Fibroblast of skin of back (primary cell): ENCODE measurements at places on chromosomes 3 and 15.

GRCh38 chr15:61295239-61295638, 66.1 kb upstream of the RORA start:
- no peak for DNase-seq

DNA sequence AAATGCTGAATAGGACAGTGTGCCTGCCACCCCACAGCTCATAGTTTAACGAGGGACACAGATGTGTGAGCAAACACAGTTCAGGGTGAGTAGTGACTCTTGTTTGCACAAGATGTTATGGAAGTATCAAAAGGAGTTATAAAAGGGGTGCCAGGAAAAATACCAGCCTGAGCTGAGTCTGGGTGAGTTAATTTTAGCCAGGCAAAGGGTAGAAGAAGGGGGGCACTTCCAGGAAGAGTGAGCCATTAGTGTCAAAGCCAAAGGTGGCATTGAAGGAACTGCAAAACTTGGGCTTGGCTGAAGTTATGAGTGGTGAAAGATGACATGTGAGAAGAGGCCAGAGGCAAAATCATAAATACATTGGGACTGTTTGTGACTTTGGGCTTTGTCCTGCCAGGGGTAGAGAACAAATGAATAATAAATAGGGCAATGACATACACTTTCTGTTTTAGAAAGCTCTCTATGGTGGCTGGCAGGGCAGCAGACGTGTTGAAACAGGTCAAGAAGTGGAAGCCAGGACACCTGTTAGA, 1.9 kb upstream of the SPPL2A start:
- DNase-seq = no peak

GRCh38 chr3:175619369-175619768, 760.2 kb downstream of the NAALADL2 start:
- no peak for DNase-seq

GRCh38 chr3:105674437-105675065, 194.3 kb downstream of the CBLB start:
- DNase-seq = no peak

- no peak for DNase-seq
These were observed 19.3 kb upstream of the CHD2 start for GRCh38 chr15:92880796-92881195.

DNA sequence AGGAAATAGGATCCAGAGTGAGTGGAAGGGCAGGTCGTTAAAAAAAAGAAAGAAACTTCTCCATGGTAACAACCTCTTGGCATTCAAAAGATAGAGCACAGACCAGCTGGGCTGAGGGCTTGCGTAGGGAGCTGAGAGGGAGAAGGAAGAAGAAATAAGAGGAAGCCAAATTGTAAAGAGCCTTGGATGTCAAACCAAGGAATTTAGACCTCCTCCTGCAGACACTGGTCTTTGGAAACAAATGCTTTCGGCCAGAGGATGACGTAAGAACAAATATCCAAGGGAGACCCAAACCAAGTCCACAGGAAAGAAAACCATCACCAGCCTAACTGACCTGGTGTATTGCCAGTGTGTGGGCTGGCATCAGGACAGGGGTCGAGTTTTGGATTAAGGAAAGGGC, 155.2 kb downstream of the UACA start:
- no peak for DNase-seq

DNA sequence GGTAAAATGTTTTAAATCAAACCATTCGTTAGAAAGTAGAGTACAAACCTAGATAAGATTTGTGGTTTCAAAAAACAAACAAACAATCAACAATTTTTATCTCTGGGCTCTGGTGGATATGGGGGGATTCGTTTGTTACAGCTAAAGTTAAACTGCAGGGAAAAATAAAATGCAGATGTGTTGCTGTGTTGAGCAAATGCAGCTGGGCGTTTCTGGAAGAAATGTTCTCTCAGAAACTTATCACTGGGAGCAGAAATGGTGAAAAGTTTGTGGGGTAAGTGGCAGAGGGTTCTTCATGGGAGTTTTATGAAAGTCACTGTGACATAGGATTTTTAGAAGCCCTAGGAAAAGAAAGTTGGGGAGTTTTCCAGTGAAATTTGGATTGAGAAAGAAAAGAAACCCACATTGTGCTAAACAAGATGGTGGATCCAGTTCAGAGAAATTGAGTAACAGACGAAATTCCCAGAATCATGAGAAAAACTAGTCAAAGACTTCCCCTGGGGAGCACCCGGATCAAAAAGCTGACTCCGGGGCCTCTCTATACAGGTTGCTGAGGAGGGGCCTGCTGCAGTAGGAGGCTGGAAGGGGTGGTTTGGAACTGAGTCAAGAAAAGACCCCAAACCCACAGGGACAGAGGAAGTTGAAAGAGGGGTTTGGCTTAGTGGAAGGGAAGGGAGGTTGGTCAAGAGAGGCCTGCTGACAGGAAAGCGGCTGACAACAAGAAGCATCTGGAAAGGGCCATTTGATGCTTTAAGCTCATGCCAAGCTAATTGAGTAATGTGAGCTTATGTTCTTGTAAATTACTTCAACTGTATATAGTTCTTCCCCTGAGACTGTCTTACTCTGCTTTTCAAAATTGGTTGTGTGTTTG, 108.7 kb downstream of the RARB start:
- no peak for DNase-seq

DNA sequence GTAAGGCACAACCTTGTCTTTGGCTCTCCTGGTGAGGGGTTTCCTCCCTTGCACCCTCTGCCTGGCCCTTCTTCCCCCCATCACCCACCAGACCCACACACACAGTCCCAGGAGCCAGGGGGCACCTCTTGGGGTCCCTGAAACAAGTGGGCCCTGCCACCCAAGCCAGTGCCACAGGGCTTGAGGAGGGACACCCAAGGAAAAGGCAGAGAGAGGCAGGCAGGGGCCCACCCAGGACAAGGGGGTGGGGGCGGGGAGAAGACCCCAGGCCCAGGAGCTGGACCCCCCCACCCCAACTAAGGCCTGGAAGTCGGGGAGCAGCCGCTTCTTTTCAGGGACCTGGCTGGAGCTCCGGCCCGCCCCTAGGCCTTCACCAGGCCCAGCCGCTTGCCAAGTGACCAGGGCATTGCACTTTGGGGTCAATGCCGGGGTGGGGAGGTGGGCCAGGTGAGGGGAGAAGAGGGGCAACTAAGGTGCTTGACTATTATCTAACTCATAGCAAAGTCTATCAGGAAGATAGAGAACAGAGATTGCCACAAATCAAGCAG, 88.9 kb downstream of the KCNMB2 start:
- DNase-seq = no peak

DNA sequence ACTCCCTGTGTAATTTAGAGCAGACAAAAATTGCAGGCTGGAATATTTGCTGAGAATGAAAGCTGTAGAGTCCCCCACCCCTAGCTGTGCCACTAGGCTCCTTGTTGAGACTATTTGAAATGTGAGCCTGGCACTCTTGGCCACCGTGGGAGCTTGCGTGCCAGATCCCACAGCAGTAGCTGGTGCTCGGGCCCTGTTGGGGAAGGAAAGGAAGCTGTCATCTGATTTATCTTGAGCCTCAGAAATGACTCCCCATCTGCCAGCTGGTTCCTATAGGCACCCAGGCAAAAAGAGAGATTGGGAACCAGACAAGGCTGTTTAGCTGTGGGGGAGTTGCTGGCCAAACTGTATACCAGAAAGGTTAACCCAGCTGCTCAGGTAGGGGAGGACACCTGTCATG, 23.4 kb upstream of the CLEC3B start:
- DNase-seq = no peak

DNA sequence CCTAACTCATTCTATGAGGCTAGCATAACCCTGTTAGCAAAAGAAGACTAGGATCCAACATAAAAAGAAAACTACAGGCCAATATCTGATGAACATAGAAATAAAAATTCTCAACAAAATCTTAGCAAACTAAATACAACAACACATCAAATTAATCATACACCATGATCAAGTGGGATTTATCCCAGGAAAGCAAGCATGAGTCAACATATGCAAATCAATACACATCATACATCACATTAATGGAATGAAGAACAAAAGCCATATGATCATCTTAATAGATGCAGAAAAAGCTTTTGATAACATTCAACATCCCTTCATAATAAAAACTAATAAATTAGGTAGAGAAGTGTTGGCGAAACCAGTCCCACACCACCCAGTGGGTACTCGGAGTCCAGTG, 136.1 kb upstream of the MME start:
- DNase-seq = no peak

DNA sequence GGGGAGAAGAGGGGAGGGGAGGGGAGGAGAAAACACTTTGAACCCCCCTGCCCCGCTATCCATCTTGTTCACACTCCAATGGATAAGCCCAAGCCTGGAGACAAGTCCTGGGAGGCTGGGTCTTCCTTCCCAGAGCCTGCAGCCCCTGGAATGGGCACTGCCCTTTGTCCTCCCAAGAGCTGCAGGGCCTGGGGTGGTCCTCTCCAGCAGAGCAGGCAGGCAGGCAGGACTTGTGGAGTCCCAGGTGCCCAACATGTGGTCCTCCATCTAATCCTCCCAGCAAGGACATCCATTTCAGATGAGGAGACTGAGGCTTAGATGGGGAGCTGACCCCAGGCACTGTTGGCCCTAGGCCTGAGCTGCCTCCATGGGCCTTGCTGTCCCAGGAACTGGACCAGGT, 10.4 kb upstream of the MESP2 start:
- DNase-seq = no peak

DNA sequence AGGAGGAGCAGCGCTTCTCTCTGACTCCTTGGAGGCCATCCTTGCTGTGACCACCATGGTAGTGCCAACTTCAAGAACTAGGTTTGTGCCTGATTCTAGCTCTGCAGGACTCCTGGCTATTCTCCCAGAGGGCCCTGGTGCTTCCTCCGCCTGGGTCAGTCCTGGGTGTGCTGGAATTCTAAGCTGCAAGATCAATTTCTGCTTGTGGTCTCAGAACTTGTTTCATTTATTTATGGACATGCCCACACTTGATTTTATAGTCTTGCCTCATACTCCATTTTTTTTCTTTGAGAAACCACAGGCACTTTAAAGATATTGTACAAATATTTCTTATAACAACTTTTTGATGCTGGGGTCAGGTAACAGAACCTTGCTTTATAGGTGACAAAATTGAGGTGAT, 87.6 kb downstream of the PDCD6IP start:
- no peak for DNase-seq

- no peak for DNase-seq
These were observed 49.9 kb downstream of the CASR start for GRCh38 chr3:122233101-122233952.

GRCh38 chr3:123186695-123187094, 15.0 kb upstream of the SEC22A start:
- peak; percentile 45 for DNase-seq

GRCh38 chr3:36919439-36920160, 25.3 kb downstream of the TRANK1 start:
- DNase-seq = no peak

DNA sequence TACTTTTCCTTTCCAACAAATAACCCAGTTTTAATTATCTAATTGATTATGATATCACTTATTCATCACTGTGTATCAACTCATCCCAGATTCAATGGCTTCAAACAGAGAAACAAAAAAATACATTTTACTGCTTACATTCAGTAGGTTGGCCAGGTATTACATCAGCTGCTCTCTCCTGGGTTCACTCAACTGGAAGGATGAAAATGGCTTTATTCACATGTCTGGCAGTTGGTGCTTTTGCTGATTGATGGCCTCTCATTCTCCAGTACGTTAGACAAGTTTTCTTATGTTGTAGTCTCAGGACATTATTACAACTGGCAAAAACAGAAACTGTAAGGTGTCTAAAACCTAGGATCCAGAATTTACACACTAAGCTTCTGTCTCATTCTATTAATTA, 811.0 kb upstream of the ALCAM start:
- DNase-seq = no peak

DNA sequence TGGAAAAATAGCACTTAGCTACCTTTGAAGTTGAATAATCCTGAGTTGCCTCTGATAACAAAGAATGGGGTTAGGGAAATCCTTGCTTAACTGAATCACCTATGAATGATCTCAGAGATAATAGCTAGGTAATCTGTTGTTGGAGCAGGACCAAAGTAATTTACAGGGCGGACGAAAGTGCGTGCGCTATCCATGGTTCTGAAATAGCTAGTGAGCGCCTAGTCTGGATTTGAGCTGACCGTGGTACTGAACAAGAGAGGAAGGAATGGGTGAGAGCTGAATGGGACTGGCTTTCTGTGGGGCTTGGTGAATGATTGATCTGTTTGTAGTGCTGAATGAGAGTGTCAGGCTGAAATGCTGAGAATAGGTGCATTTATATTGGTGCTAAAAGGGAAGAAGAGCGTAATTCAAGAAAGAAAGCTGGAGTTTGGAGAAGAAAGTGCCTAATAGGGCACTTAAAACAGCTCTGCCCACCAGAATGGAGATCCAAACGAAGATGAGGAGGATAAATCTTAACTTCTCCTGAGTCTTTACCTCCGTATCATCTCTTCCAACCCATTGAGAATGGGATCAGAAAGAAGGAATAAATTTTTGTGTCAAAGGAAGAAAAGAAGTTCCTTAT, 10.1 kb downstream of the SCN10A start:
- peak; percentile 77 for DNase-seq

GRCh38 chr3:181212271-181212670, 222.7 kb upstream of the DNAJC19 start:
- no peak for DNase-seq

DNA sequence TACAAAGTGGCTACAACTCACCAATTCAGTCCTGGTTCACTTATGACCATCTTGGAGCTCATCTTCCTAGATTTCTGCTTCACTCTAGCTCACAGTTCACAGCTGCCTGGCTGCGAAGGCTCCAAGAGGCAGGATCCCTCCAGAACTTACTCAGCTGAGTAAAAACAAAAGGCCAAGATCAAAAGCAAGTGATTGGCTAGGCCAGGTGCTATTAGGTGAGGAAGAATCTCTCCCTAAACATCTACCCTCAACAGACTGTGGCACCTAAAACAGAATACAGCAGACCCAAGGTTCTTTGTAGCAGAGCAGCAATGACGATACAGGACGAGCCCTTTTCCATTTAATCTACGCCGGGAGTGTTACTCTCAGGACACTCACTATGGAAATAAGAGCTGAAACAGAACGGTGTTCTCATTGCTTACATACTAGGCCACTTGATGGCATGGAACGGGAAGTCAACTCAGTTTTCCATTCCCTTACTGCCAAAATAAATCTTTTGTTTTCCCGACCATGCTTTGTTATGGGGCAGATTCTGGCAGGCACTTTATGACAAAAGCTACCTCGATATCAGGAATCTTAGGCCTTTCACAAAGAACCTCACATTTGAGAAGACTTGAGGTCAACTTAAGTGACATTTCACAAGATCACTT, 901 bp downstream of the ICE2 start:
- peak; percentile 33 for DNase-seq

GRCh38 chr3:30871720-30872119, 22.7 kb downstream of the GADL1 start:
- DNase-seq = peak; percentile 21

- DNase-seq = no peak
These were observed 181.3 kb downstream of the ISL2 start for GRCh38 chr15:76517910-76518309.

- peak; percentile 2 for DNase-seq
These were observed 82.5 kb downstream of the NEK11 start for GRCh38 chr3:131109156-131109555.
